SJCRH30 (cell line): ENCODE measurements at places on chromosomes 2 and 18.
A peak's percentile ranks its signal among the peaks of the same experiment; 100 is the strongest.

DNA sequence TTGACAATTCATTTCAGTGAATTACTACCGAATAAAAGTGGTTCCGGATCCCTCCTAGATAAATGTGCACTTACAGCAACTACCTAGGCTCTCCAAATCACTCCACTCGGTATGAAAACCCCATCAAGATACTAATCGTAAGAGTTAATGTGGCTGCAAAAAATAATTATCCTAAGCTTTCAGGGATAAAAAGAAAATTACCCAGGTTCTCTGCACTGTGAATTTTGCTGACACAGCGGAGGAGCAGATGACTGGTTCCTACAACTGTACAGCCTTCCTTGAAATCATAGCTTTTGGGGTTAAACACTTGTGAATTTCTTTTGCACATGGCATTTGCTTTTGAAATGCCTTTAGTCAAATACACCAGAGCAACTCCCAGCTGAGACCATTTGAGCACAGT, 104.7 kb downstream of the CD226 start:
- no peak for DNase-seq

DNA sequence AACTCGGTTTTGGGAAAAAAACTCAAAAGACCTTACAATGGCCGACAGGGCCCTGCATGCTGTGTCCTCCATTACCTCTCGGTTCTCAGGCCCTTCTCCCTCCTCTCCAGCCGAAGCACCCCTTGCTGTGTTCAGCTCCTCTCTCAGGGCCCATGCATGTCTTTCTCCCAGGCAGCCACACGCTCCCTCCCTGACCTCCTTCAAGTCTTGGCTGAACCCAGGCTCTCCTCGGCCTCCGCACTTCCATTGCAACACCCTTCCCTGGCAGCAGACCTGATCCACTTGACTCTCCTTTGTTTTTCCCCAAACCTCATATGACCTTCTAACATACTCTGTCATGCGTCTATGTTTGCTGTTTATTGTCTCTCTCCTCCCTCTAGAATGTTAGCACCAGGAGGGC, 114.0 kb downstream of the CYP26B1 start:
- DNase-seq, result no peak

DNA sequence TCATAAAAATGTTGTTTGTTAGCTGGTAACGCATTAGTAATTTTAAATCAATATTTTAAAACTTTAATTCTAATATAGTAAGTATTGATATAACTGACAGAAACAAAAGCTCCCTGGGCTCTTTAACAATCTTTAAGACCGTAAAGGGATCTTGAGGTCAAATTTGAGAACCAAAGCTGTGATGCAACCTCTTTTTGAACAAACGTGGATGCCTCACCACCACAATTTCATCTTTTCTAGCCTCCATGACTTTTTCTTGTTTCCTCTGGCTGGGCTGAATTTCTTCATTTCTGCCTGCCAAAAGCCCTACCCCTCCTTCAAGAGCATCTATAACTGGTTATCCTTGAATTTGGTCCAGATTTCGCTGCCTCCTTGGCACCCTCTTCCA, 563 bp upstream of the POLE4 start:
- no peak for DNase-seq

DNA sequence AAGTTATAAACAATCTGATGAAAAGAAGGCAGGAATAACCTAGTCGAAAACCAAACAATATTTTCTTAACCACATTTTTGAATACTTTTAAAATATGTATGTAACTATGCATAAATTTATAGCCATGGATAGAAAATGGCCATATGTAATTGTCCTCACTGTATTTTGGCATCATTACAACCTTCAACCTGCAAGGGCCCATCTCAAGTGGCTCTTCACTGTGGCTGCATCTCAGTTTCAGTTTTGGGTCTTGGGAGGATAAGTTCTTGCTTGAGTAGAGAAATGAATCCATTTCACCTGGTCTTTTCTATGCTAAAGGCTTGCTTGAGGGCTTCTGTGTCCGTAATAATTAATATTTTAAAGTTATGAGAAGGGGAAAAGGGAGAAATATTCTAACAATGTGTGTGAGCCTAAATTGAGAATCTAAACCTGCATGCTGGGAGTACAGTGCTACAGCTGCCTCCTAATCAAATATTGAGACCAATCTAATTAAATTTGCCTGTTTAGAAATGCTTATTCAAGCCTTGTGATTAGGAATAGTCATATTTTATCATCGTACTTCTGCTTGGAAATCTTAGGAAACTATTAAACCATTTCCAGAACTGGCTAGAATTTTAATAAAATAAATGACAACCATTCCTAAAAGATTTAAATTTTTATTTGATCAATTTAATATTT, 92.5 kb downstream of the EML4 start:
- DNase-seq, result no peak

DNA sequence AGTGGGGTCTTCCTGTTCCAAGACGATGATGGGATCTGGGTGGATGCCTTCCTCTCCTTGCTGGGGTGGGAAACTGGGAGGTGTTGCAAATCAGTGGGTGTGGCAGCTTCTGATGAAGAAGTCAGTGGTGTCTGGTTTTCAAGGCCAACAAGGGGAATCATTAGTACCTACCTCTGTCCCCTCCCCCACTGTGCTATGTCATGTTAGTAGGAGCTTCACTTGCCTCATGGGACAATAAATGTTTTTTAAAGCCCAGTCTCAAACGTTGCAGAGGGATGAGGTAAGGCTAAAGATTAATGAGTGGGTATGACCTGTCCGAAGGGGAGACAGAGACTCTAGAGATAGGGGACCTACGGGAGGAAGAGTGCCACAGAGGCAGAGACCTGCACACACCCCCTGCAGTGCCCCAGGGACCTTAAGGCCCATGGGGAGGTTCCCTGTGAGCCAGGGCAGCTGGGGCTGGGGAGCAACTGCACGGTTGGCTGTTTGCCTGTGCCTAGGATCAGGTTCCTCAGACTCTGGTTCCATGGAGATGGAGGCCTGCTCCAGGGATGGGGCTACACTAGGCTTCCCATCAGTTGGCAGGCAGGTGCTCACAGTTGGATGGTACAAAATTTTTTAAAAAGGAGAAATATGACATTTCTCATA, 37.8 kb upstream of the SLC1A4 start:
- peak; percentile 29 for DNase-seq

- peak; percentile 55 for DNase-seq
Measured at GRCh38 chr2:38788306-38788705, 10.3 kb downstream of the GEMIN6 start.

DNA sequence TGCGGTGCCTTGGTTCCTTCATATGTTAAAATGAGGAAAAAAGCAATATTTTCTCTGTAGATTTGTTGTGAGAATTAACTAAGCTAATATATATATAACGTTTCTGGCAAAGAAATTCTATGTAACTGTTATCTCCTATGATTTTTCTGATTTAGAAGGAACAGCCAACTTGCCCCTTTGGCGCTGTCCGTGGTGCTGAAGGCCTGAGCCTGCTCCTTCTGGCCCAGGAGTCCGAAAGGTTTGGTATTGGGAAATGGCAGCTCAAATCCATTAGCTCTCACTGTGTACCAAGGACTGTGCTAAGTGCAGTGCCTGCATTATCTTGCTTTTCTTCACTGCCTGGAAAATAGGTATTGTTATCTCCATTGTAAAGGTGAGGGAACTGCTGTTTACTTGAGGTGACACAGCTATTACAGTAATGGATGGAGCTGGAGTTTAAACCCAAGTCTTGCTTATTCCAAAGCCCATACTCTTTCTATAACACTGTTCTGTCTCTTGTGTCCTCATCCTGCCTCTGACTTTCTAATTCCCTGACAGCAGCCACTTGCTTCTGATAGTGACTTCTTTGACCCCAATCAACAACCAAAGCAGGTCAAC, 52.2 kb downstream of the C1QL2 start:
- peak; percentile 55 for DNase-seq

GRCh38 chr2:98515250-98515991, 70.8 kb downstream of the INPP4A start:
- no peak for DNase-seq

DNA sequence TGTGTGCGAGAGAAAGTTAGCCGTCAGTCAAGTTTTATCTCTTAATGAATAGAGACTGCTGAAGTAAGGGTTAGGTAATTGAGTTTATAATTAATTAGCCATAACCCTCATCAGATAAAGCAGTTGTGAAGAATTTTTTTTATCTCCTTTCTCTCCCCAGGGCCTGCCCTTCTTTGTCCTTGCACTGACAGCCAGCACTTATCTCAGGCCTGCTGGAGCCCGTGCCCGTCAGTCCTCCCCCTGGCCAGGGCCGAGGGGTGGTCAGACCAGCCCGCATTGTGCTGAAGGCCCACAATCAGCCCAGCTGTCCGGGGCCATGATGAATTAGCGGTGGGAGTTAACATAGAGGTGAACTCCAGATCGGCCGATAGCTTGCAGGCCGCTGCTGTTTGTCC, 315.7 kb downstream of the GBX2 start:
- DNase-seq, result no peak

GRCh38 chr2:61995515-61995914, 90.0 kb downstream of the COMMD1 start:
- DNase-seq, result no peak

GRCh38 chr2:82650038-82650437, 1809.0 kb downstream of the SUCLG1 start:
- no peak for DNase-seq

- DNase-seq, result no peak
Measured at GRCh38 chr18:74589811-74590210, 7.9 kb upstream of the ZNF407 start.

- no peak for DNase-seq
Measured at GRCh38 chr18:60755134-60755533, 382.6 kb upstream of the MC4R start.

DNA sequence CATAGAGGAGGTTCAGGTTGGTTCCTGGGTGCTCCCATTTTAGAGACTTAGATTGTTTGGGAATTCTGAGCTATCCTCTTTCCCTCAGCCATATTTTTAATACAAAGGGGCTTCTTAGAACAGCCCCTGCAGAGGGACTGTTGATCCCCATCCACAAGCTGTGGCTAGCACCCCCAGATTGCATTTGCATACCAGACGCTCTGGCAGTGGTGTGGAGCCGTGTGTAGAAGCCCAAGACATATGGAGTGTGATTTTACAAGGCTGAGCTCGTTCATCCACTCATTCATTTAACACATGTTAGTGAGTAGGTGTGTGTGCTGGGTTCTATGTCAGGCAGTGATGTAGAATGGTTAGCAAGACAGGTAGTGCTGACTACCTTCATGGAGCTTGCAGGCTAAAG, 166.7 kb upstream of the BOD1L2 start:
- no peak for DNase-seq

DNA sequence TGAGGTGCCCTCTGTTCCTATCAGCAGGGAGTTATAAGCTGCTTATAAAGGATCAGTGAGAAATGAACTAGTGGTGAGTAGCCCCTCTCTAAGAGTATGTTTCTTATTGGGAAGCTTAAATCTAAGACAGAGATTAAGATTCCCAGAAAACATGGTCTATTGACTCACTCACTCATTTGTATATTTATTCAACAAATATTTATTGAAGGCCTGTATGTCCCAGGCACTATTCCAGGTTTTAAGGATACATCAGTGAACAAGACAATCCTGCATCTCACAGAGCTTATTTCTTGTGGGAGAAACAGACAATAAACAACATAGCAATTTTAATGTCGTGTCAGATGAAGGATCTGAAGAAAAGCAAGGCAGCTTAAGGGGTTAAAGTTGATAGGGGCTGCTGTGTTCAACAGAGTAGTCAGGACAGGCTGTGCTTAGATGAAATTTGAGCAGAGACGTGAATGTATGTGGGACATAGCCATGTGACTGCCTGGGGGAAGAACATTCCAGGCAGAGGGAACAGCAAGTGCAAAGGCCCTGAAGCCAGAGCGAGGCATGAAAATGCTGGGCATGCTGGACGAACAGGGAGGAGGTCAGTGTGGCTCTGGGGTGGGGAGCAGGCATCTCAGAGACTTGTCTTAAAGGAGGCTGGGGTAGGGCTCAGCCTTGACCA, 14.8 kb upstream of the PSD4 start:
- DNase-seq, result no peak

DNA sequence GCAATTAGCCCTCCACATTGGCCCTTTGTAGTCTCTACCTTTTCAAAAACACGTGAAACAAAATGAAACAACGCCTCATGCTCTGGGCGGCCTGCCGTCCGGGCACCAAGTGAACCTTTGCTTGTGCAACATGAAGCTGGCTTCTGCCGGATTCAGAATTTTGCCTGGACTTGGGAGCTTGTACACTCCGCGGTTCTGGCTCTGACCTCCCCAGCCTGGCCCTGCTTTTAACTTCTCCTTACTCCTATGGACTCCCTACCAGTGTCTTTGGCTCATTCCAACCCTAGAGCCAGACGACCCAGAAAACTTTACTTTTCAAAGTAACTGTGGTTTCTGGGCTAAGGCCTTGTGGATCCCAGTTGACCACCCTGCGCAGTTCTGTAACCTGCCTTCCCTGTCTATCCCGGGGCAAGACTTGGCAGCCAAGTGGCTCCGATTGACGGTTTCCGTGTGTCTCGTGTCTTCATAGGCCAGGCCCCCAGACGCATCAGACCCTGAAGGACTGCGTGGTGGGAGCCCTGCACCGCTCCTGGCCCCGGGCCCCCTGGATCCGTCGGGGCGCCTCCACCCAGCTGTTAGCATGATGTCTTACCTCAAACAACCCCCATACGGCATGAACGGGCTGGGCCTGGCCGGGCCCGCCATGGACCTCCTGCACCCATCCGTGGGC, 1.9 kb downstream of the OTX1 start:
- no peak for DNase-seq

DNA sequence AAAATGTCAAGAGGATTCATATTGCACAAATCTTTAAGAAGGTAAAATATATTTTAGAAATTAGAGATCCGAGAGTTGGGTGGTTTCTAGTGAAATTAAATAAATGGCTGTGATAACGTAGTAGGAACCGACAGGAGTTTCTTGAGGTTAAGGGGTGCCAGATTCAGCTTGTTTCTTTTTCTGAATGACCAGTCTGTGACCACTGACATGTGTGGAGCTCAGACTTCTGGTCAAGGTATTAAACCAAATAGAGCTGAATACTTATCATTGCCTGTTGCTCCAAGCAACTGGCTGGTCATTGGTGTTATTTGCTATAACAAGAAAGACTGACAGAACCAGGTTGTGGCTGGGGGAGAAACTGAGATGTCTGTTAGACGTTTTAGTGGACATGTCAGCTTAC, 408.2 kb upstream of the HS6ST1 start:
- DNase-seq, result no peak

DNA sequence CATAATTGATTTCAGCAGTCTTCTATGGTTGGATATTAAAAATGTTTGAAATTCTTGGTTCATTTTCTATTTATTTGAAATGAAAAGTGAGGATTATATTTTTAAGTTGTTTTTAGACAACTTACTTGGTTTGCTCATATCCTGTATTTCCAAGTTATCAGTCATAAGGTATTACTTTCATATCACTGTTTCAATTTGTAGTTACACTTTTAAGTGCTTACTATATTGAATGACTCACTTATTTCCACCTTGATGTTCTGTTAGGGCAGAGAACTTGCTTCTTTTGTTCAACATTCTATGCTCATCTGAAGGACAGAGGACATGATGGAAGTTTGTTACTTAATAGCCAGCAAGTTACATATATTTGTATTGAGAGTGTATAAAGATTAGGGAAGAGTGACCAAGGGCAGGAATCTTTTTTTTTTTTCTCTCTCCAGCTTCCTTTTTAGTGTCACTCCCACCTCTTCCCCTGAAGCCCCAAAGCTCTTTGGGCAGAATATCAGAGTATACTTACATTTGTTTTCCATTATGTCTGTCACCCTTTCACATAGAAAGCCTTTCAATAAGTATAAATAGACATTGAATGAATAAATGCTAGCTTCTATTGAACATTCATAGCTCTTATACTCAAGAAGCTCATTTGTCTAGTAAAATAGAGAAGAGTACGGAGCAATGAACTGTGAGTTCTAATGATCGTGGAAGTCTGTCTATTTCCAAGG, 28.1 kb downstream of the PIK3C3 start:
- no peak for DNase-seq
